Esophagus muscularis mucosa (tissue), 4 donors: ENCODE measurements at places on chromosomes 12 and 14. TPM values are rescaled to one million over a fixed set of nuclear protein-coding genes. Genes with fewer than 3 reads are reported as not detected.

DNA sequence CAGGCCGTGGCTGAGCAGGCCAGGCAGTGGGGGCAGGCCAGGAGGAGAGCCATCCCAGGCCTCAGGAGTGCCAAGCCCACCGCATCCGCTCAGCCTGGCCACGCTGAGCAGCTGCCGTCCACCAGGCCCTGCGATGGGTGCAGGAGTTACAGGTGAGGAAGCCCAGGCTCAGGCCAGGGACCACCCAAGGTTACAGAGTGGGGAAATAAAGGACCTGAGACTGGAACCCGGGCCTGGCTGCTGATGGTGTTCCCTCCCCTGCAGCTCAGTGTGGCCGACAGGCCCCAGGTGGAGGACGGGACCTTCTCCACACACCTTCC is 49.0 kb upstream of the DIO3 start:
- no peaks in the 10 kb centered on the region for H3K36me3 ChIP-seq
- no peaks in the 10 kb centered on the region for H3K27me3 ChIP-seq
- no peak overlapping the region for H3K4me3 ChIP-seq
- H3K4me1 ChIP-seq = no peaks in the 10 kb centered on the region
- DNase-seq = no peak
- H3K27ac ChIP-seq = no peak overlapping the region

GRCh38 chr14:67944605-67945004 is 125.0 kb downstream of the RAD51B start:
- peaks cover 49% of the 10 kb centered on the region for H3K4me1 ChIP-seq
- H3K36me3 ChIP-seq = no peaks in the 10 kb centered on the region
- H3K27me3 ChIP-seq = no peaks in the 10 kb centered on the region
- no peak for DNase-seq
- no peak overlapping the region for H3K4me3 ChIP-seq

- DNase-seq = no peak
- no peaks in the 10 kb centered on the region for H3K27me3 ChIP-seq
- peak overlapping the region; percentile 72 for H3K4me3 ChIP-seq
Measured at GRCh38 chr12:53096089-53096741, 1.3 kb upstream of the IGFBP6 start.

- DNase-seq = no peak
- H3K36me3 ChIP-seq = peaks cover 32% of the 10 kb centered on the region
- H3K4me3 ChIP-seq = peak overlapping the region; percentile 79
Measured at GRCh38 chr14:75430526-75430925, 2.7 kb downstream of the JDP2 start.

DNA sequence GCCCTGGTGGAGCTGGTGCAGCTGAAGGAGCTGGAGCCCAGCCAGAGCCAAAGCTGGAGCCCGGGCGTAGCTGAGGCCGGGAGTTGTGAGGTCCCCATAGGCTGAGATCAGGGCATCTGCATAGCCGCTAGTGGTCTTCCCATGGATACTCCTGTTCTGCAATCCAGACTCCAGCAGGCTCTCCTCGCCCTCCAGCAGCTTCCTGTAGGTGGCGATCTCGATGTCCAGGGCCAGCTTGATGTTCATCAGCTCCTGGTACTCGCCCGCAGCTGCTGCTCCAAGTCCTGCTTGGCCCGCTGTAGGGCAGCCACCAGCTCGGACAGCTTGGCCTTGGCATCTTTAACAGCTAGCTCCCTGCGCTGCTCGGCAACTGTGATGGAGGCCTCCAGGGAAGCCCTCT is 966.1 kb downstream of the FSCB start:
- DNase-seq = no peak
- H3K4me3 ChIP-seq = no peak overlapping the region
- H3K27me3 ChIP-seq = no peaks in the 10 kb centered on the region
- no peaks in the 10 kb centered on the region for H3K4me1 ChIP-seq

GRCh38 chr14:41607966-41608663 is 1.4 kb downstream of the LRFN5 start:
- no peak for DNase-seq
- peaks cover 39% of the 10 kb centered on the region for H3K4me1 ChIP-seq
- H3K36me3 ChIP-seq = no peaks in the 10 kb centered on the region
- peaks cover 6% of the 10 kb centered on the region for H3K27me3 ChIP-seq

GRCh38 chr12:61758661-61759060 is 501.5 kb upstream of the USP15 start:
- H3K36me3 ChIP-seq = no peaks in the 10 kb centered on the region
- H3K27me3 ChIP-seq = no peaks in the 10 kb centered on the region
- no peak overlapping the region for H3K4me3 ChIP-seq
- DNase-seq = no peak
- H3K4me1 ChIP-seq = peaks cover 10% of the 10 kb centered on the region

DNA sequence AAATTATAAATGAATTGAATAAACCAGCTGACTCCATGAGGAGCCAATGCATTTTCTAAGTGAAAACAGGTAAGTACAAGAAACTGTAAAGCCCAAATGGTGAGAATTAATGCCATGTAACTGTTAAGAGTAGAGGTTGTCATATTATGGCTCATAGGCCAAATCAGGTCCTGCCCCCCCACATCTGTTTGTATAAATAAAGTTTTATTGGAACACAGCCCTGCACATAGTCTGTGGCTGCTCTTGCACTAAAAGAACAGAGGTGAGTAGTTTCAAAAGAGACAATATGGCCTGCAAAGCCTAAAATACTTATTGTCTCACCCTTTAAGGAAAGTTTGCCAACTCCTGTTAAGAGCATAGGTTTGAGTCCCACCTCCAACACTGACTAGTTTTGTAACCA is 140.5 kb upstream of the SRRM4 start:
- no peak overlapping the region for H3K4me3 ChIP-seq
- no peak for DNase-seq
- no peaks in the 10 kb centered on the region for H3K27me3 ChIP-seq
- no peak overlapping the region for H3K27ac ChIP-seq
- no peaks in the 10 kb centered on the region for H3K36me3 ChIP-seq

DNA sequence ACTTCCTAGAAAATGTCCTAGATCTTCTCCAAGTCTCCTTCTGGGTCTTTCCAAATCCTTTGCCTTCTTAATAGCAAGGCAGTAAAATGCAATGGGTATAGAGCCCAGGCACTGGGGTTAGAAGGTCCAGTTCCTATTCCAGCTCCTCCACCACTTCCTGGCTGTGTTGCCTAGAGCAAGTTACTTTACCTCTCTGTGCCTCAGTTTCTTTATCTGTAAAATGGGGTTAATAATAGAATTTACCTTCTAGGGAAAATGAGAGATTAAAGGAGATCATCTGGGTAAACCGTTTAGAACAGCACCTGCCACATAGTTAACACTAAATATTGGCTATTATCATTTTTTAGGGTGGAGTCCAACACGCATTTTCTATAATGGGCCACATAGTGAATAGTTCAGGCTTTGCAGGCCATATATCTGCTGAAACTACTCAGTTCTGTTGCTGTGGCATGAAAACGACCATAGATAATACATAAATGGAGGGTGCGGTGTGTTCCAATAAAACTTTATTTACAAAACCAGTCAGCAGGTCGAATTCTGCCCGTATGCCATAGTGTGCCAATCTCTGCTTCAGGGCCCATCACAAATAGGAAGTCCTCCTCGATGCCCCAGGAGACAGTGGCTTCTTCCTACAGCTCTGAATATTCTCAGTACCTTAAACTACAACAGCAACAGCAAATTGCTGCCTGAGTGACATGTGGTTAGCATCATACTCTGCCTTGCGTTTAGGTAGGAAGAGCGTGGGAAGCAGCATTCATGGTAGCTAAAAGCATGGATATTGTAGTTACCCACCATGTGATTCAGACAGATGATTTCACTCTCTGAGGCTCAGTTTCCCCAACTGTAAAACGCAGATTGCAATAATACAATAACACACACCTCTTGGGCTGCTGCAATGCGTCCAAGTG is 60.9 kb downstream of the SVOP start:
- no peak for DNase-seq
- H3K27me3 ChIP-seq = no peaks in the 10 kb centered on the region
- no peak overlapping the region for H3K4me3 ChIP-seq
- no peaks in the 10 kb centered on the region for H3K4me1 ChIP-seq
- H3K36me3 ChIP-seq = no peaks in the 10 kb centered on the region

GRCh38 chr12:25197608-25198007 is 2.6 kb downstream of the ETFRF1 start:
- H3K36me3 ChIP-seq = no peaks in the 10 kb centered on the region
- no peaks in the 10 kb centered on the region for H3K27me3 ChIP-seq
- no peak overlapping the region for H3K27ac ChIP-seq
- DNase-seq = no peak
- peaks cover 33% of the 10 kb centered on the region for H3K4me1 ChIP-seq

DNA sequence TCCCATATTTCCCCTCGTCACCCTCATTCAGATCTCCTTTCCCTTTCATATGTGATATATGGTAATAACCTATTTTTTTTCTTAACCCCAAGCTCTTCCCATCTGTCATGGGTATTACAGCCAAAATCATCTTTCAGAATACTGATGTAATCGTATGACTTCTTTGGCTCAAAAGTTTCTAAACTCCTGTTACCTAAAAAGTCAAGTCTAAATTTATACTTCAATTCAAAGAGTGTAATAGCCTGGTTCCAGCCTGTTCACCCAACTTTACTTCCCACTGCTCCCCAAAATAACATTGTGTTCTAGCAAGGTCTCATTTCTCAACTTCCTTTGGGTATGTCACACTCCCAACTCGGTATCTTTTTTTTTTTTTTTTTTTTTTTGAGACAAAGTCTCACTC is 48.5 kb downstream of the TBK1 start:
- peaks cover 54% of the 10 kb centered on the region for H3K36me3 ChIP-seq
- H3K4me3 ChIP-seq = no peak overlapping the region
- DNase-seq = no peak
- H3K27me3 ChIP-seq = no peaks in the 10 kb centered on the region
- H3K4me1 ChIP-seq = no peaks in the 10 kb centered on the region

DNA sequence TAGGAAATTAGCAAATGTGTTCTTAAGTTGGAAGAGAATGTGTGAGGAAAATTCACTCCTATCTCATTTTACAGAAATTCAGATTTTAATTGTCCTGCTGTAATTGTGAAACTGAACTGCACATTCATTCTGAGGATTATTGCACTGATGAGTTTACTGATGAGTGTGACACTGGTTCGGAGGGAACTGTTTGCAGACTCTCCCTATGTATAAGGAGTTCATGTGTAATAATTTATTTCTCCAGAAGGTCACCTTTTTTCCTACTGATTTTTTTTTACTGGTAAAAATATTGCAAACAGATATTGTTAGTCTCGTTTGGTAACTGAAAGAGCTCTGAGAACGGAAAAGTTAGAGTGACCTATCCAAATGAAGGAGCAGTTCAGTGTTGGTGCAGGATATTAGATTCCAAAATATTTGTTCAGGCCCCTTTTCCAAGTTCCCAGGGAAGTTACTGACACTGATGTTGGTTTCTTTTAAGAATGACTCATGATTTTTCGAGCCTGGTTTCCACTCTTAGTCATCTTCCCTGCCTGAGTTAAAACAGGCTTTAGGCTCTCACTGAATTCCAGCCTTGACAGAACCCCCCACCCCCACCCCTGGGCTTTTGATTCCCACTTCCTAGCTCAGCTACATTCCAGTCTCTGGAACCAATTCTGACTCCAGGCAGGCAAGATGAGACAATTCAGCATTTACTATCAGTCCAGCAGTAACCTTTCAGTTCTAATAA is 18.4 kb downstream of the ANO6 start:
- H3K4me3 ChIP-seq = peak overlapping the region; percentile 5
- peak; percentile 93 for DNase-seq
- H3K27ac ChIP-seq = peak overlapping the region; percentile 93

GRCh38 chr12:57816855-57817151 is 1.7 kb downstream of the AVIL start:
- peaks cover 35% of the 10 kb centered on the region for H3K36me3 ChIP-seq
- H3K4me1 ChIP-seq = peaks cover 69% of the 10 kb centered on the region
- H3K27ac ChIP-seq = peak overlapping the region; percentile 55
- no peak for DNase-seq
- no peak overlapping the region for H3K4me3 ChIP-seq

GRCh38 chr14:60777856-60778578 is 43.5 kb downstream of the MNAT1 start:
- no peaks in the 10 kb centered on the region for H3K36me3 ChIP-seq
- H3K27me3 ChIP-seq = no peaks in the 10 kb centered on the region
- no peak for DNase-seq
- no peak overlapping the region for H3K27ac ChIP-seq
- H3K4me1 ChIP-seq = peaks cover 15% of the 10 kb centered on the region
- H3K4me3 ChIP-seq = no peak overlapping the region

DNA sequence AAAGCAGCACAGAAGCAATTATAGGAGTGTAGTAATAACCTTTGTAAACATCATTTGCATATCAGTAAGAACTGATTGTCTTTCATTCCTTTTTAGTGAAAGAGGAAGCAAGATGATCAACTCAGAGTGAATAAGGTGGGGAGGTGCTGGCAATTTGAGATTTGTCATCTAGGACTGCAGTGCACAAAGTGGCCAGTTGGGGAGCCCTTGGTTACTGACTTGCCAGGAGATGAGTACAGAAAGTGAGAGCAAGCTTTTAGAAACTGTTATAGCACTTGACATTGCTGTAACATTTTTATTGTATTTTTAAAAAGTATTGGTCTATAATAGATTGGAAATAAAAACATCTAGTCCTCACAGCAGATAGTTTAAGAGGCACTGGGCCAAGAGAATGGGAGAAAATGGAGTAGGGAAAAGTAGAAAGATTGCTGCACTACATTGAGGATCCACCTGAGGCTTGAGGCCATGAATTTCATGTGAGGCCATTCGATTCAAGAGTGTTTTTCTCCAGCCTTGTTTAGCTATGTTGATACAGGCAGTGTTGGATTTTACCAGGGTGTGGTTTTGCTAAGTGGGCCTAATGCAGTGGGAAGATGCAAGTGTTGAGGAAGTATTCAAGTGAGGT is 98.2 kb downstream of the SNAPC1 start:
- no peaks in the 10 kb centered on the region for H3K4me1 ChIP-seq
- H3K27me3 ChIP-seq = no peaks in the 10 kb centered on the region
- DNase-seq = no peak
- no peak overlapping the region for H3K4me3 ChIP-seq

- no peak for DNase-seq
- H3K36me3 ChIP-seq = no peaks in the 10 kb centered on the region
- peaks cover 11% of the 10 kb centered on the region for H3K4me1 ChIP-seq
- H3K27ac ChIP-seq = no peak overlapping the region
Measured at GRCh38 chr12:58313091-58313855, 371.9 kb downstream of the ATP23 start.

DNA sequence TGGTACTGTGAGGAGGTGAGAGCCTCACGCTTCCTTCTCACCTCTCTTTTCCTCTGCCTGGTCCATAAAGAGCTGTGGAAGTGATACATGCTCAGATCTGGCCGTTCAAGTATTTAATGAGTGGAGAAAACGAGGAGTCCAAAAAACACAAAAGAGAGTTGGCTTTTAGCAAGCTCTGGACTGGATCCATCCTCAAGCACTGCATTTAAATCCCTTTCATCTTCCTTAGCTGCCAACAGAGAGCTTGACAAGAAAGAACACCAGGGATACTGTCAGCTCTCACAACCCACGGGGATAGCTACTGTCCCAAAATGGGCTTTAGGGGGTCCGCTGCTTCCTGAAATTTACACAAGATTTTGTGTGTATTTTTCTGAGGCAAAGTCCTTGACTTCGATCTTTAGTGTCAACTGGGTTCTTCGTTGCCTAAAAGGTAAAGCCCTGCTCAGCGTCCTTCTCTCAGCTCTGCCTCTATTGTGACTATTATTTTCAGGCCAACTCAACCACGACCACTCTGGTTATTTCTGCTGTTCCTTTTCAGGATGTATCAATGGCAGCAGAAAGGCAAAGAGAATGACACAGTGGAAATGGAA is 120.9 kb downstream of the TMTC1 start:
- H3K27ac ChIP-seq = no peak overlapping the region
- no peaks in the 10 kb centered on the region for H3K27me3 ChIP-seq
- H3K4me1 ChIP-seq = peaks cover 18% of the 10 kb centered on the region
- H3K36me3 ChIP-seq = peaks cover 7% of the 10 kb centered on the region

GRCh38 chr12:124026755-124027745 is 54.0 kb downstream of the ZNF664 start:
- H3K4me3 ChIP-seq = no peak overlapping the region
- no peaks in the 10 kb centered on the region for H3K36me3 ChIP-seq
- no peak for DNase-seq
- no peak overlapping the region for H3K27ac ChIP-seq
- H3K27me3 ChIP-seq = no peaks in the 10 kb centered on the region

Gene EPYC
- total RNA-seq = not detected

Gene OTX2
- total RNA-seq = not detected

Gene PTCSC3
- total RNA-seq = not detected
